ENCODE measurements at places on chromosomes 13 and 19.

GRCh38 chr19:13164343-13165161 is 14.3 kb downstream of the IER2 start:
- DNase-seq, result no peak

- no peak for DNase-seq
Measured at GRCh38 chr13:60112771-60113170, 51.0 kb downstream of the DIAPH3 start.

GRCh38 chr13:59834801-59835200 is 328.9 kb downstream of the DIAPH3 start:
- no peak for DNase-seq

GRCh38 chr19:16876904-16877361 is 11.9 kb upstream of the F2RL3 start:
- DNase-seq, result no peak

DNA sequence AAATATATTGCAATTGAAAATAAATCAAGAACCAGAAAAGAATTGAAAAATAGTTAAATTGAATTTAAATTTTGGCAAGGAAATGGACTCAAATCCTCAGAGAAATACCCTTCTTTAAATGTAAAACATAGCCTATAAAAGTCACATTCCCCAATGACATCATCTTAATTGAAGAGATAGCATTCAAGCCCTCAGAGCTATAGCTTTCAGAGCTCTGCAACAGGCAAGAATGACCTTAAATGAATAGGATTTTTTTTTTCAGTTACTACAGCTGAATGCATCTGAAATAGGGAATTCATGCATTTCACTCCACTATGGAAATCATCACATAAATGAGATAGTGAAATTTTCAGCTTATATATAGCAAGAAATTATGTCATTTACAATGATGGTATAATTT is 1049.0 kb downstream of the OLFM4 start:
- DNase-seq, result no peak

Measured in NCI-H446 (cell line).